ENCODE measurements at places on chromosomes 12 and 14.

GRCh38 chr14:81366214-81366613, 33.9 kb downstream of the STON2 start:
- DNase-seq: no peak

- DNase-seq: no peak
These were observed 71.9 kb downstream of the ATP2B1 start for GRCh38 chr12:89636776-89637160.

GRCh38 chr14:27002179-27002578, 404.3 kb upstream of the NOVA1 start:
- DNase-seq: no peak

GRCh38 chr14:78790271-78790670, 620.1 kb downstream of the NRXN3 start:
- no peak for DNase-seq

- DNase-seq: no peak
These were observed 5.8 kb downstream of the HNRNPA1 start for GRCh38 chr12:54286042-54287030.

- DNase-seq: no peak
These were observed 37.5 kb downstream of the PRORP start for GRCh38 chr14:35159742-35160409.

DNA sequence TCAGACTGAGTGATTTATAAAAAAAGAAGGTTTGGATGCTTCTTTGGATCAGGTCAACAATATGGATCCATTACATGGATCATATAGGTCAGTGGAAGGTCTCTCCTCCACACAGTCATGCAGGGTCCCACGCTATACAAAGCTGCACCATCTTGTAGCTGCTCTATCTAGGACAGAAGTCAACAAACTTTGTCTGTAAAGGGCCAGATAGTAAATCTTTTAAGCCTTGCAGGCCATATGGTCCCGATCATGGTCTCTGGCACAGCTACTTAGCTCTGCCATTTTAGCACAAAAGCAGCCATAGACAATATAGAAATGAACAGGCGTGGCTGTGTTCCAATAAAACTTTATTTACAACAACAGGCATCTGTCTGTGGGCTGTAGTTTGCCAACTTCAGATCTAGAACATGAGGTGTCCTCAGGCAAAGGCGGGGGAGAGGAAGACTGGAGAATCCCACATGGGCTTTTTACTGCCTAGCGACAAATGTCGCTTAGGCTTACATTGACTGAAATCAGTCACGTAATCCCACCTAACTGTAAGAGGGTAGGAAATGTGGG, 36.7 kb downstream of the TMEM233 start:
- no peak for DNase-seq

GRCh38 chr12:81206429-81206828, 128.6 kb downstream of the ACSS3 start:
- DNase-seq: no peak

- no peak for DNase-seq
These were observed 47.6 kb downstream of the SH2B3 start for GRCh38 chr12:111453071-111453989.

DNA sequence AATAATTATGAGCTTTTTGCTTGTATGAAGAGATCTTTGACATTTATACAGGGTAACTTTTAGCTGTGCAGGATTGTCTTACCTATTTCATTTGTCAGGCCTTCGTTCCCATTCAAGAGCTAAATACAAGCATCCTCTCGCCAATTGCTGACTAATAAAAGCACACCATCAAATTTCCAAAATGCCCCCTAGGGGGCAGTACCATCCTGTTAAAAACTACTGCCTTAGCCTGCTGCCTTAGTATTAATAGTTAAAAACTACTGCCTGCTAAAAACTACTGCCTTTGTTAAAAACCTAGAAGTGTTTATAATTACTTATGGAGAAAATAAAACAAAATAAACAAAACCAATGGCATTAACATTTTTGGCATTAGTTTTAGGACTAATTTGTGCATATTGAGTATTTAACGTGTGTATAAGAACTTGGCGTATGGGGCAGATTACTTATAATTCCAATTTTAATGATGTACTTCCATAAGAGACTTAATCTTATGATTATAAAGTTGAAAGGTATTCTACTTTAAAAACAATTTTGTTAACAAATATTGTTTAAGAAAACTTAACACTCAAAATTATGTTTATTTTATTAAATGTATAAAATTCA, 3.0 kb upstream of the IFI27L2 start:
- peak; percentile 43 for DNase-seq

DNA sequence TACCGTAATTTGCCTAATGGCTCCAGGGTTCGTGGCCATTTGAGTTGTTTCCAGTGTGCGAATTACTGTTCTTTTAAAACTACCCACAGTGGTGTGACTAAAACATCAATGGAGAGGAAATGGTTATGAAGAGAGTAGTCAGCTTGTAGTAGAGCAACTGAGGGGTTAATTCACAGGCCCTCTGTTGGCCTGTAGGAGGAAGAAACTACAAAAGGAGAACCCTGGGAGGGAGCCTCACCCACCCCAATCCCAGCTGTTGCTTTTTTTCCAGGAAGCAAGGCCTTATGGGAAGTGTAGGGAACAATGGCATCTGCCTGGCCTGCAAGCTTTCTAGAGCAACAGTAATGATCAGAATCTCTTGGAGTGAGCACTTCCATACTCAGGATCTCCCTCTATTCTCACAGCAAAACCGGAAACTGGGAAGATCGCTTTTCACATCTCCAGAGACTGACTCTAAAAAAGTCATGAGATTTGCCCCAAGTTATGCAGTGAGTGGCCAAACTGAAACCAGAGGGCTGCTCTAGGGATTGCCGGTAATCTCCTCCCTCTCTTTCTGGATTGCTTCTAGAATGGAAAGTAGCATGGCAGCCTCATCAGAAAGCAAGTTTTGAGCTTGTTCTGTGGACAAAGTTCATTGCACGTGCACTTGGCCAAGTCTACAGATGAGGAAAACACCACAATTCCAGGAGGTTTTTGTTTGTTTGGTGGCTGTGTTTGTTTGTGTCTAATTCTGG, 125.3 kb upstream of the PWP1 start:
- DNase-seq: no peak

- no peak for DNase-seq
These were observed 29.7 kb upstream of the CEBPE start for GRCh38 chr14:23148591-23149249.

DNA sequence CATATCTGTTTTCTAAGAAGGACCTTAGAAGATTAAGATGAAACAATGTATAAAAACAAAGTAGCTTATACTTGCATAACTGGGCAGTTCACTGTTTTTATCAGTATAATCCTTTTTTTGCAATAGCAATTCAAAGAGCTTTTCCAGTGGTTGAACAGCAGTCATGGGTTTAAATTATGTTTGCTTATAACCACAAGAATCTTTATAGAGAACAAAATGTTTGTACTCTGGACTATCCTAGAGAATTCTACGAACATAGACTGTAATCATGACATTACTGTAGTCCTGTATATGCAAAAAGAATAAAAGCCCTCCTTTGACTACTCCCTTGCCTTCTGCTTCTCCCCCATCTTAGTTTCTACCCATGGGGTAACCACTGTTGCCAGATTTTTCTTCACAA, 5.7 kb downstream of the FAM177A1 start:
- DNase-seq: no peak

- peak; percentile 69 for DNase-seq
These were observed 343.1 kb downstream of the FLRT2 start for GRCh38 chr14:85873006-85873405.

DNA sequence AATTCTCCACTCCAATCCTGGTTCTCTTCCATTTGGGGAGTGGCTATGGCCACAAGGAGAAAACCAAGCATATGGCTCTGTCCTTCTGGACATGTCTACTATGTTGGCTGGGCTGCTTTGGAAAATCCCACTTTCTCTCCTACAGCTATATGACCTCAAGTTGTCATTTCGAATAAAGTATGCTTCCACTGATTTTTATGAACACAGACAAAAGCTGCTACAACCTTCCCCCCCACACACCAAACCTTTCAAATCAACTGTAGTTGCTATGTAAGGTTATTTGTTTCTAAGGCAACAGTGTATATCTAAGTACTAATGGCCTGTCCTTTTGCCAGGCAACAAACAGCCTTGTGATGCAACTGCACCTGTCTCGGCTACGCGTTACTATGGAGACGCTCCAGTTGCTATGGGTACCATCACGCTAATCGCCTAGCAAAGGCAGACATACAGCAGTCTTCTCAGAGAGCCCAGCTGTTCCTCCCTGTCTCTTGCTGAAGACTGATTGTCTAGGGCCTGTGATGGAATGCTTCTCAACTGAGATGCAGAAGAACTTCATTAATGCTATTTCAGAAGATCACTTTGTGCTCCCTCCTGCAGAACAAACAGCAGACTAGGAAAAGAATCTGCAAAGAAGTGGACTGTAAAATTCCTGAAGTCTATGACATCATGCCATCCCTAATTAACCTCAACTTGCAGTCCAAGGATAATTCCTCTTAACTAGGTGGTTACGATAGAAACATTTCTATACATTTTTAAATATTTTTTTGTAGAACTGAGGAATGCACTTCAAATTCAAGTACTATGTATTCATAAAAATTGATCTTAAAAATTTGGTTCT, 67.6 kb downstream of the FOXN3 start:
- peak; percentile 85 for DNase-seq
